ENCODE measurements at places on chromosomes 11 and 22.

DNA sequence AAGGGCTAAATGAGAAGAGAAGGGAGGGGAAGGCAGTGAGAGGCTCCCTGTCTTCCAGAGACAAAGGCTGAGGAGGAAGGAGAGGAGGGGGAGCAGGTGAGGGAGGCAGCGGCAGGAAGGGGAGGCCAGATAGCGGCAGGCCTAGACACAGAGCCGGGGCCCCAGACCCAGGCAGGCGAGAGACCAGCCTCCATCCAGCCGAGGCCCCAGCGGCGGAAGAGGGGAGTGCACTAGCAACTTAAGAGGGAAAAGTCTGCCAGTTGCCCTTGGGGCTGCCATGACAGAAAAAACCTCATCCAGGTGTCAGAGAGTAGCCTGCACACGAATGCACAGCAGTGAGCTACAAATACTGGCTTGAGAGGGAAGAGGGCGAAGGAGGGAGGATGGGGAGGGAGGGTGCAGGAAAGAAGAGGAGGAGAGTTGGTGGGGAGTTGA, 46.7 kb downstream of the IGLL1 start:
- peaks cover 3% of the 10 kb centered on the region for H3K27me3 ChIP-seq
- H3K27ac ChIP-seq, result no peak overlapping the region
- peak; percentile 39 for DNase-seq
- H3K4me3 ChIP-seq, result no peak overlapping the region

DNA sequence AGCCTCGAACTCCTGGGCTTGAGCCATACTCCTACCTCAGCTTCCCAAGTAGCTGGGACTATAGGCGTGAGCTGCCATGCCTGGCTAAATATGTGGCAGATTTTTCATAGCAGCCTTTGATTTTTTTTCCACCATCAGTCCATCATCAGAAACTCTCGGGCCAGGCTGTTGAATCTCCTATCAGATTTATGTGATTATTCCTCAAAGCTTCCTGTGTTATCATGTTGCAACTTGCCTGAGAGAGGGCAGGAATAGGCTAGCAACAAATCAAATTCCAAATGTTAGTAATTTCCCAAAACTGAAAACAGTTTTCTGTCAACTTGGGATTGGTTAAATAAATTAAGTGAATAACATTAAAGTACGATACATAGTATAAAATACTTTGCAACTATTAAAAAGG, 3.4 kb downstream of the LRRC51 start:
- H3K27me3 ChIP-seq, result no peaks in the 10 kb centered on the region

DNA sequence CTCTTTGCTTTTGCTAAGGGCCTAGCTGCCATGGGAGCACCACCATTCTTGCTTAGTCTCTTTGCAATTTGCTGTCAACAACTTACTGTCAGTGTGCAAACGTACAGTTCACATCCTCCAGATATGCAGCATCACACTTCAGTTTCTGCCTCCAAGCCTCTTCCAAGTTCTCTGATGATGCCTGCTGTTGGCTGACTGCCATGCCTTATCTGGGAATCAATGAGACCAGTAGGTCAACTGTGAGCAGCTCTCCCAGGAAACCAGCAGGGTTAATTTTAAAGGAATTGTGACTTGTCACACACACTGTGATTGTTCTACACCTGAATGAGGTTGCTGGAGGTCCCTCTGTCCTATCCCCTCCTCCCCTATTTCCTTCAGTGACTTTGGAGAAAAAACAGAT, 56.0 kb downstream of the COPB1 start:
- H3K4me3 ChIP-seq, result no peak overlapping the region
- H3K4me1 ChIP-seq, result peaks cover 64% of the 10 kb centered on the region
- H3K27me3 ChIP-seq, result no peaks in the 10 kb centered on the region

DNA sequence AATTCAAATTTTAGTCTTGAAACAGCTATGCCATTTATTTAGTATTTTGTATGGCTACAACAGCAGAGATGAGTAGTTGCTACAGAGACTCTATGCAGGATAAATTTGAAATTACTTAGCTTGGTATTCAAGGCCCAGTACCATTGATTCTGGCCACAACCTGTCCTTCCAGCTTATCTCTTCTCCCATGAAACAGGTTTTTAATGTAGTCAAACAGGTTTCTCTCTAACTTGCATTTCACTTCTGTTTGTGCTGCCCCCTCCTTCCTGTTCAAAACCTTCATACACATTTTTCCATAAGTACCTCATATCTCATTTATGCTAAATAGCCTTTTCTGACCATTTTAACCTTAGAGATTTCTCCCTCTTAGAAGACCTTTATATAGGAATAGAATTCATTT, 3.3 kb downstream of the USP47 start:
- no peak overlapping the region for H3K4me3 ChIP-seq
- no peaks in the 10 kb centered on the region for H3K27me3 ChIP-seq
- H3K4me1 ChIP-seq, result peaks cover 22% of the 10 kb centered on the region
- no peak for DNase-seq

DNA sequence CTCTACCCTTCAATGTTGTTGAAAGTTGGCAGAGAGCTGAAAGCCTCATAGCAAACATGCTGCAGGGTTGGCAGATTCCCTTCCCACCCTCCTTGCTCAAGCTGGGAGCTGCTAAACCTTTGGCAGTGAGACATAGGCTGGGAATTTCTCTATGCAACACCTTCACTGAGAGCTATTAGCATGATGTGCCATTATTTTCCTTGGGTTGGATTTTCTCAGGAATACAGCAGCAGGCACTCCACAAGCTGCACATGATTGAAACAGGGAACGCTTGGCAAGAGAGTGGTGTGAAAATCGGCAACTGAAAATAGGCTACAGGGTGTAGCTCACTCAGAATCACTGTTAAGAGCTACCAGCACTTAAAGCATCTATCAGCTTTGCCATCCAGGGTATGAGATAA, 9.6 kb upstream of the ALKBH3 start:
- H3K4me3 ChIP-seq, result no peak overlapping the region
- peaks cover 45% of the 10 kb centered on the region for H3K27me3 ChIP-seq
- no peak overlapping the region for H3K27ac ChIP-seq
- H3K36me3 ChIP-seq, result peaks cover 2% of the 10 kb centered on the region
- no peak for DNase-seq

- no peaks in the 10 kb centered on the region for H3K4me1 ChIP-seq
- no peak for DNase-seq
- H3K27me3 ChIP-seq, result peaks cover 11% of the 10 kb centered on the region
Measured at GRCh38 chr11:12388173-12388572, 10.8 kb downstream of the PARVA start.

DNA sequence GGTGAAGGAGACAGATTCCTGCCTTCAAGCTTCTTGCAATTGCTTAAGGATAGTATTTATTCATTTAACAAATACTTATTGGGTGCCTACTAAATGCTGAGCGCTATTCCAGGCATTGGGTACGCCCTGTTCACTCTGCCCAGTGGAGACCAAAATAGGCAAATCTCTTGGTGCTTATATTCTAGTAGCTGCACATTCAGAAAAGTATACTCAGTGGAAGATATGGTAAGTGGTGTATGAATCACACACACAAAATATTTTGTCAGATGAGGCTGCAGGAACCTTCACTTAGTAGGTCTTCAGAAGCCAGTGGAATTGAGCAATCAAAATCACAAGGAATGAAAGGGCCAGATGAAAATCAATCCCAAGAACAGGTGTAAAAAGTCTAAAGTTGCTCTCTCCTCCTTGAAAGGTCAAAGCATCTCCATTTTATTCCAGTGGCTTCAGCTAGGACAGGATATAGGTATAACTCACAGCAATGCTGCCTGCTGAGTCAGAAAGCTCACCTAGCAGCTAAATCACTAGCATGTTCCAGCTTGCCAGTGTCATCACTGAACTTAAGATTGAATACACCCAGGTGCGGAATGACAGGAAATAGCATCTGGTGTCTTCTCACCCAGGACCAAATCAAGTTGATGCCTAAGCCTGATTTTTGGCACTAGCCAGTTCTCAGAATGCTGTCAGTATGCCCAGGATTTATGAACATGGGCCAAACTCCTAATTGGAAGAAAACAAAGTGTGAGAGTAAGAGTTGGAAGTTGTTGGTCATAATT, 83.9 kb downstream of the AMOTL1 start:
- DNase-seq, result no peak
- H3K36me3 ChIP-seq, result peaks cover 2% of the 10 kb centered on the region
- no peak overlapping the region for H3K4me3 ChIP-seq
- H3K27me3 ChIP-seq, result no peaks in the 10 kb centered on the region

DNA sequence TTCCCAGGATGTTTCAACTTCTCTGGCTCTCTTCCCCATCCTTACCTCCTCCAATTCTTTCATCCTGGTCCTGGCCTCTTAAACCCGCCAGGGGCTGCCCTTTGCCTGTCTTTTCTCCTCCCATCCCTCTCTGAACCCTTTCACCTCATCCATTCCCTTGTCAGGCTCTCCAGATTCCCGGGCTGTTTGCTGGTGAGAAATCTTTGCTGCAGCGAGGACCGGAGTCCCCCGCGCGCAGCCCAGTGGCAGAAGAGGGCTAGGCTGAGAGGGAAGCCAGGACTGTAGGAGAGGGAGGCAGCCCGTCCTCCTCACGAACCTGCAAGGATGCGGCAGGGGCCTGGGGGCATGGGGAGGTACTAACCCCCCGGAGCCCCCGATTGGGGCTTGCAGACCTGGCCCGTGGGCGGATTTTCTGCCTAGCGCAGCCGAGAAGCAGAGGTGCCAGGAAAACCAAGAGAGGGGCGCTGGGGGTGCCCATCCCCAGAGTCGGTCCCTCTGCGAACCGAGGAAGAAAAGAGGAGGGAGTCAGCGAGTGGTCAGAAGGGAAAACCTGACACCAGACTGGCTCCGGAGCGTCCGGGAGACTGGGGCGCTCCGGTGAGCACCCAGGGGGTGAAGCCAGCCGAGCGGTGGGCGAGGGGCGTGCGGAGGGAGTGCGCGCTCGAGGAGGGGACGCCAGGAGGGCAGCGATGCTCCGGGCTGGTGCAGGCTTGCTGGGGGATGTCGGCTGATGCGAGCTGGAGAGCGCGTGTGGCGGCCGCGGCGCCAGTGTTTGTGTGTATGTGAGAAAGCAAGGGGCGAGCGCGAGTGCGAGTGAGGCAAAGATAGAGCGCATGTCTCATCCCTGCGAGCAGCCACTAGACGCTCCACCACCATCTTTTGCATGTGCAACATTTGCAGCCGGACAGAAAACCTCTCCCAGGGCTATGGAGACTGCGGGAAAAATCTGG, at the start of gene GRIA4:
Gene GRIA4, plus strand, starts transcription at position 242 of the 950 bp plus-strand sequence. CDS start 925 bp downstream, outside the sequence.
- H3K4me1 ChIP-seq, result peaks cover 16% of the 10 kb centered on the region
- H3K27ac ChIP-seq, result no peak within 1 kb of the TSS
- peak within 1 kb of the TSS; percentile 66 for H3K4me3 ChIP-seq
- no peak for DNase-seq

Measured in activated naive CD8-positive, alpha-beta T cell treated with anti-CD3 and anti-CD28 coated beads, Interleukin-2, amount 50 U/mL, for 24 hours (primary cell).